ENCODE measurements at places on chromosomes 2 and 18.

- DNase-seq: no peak
These were observed 41.5 kb upstream of the OTOS start for GRCh38 chr2:240182001-240182400.

GRCh38 chr2:168624028-168624427 lies 168.0 kb downstream of the CERS6 start:
- peak; percentile 22 for DNase-seq

GRCh38 chr18:56902653-56903052 lies 244.2 kb upstream of the BOD1L2 start:
- DNase-seq: no peak

DNA sequence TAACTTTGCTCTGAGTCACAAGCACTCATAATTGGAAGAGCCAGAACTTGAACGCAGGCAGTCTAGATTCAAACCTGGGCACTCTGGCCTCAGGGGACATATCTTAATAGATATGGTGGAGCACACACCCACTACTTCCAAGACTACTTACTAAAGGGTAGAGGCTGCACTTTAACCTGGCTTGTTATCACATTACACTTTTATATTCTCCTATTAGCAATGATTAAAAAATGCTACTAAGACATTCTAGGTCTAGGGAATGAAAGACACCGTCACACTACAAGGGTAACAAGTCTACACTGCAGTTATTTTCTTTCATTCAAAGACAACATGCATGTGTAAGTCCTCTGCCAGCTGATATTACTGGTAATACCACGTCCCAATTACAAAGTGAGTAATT lies 258.8 kb downstream of the ZNF521 start:
- no peak for DNase-seq

GRCh38 chr2:74555610-74556103 lies 1.1 kb downstream of the DOK1 start:
- no peak for DNase-seq

DNA sequence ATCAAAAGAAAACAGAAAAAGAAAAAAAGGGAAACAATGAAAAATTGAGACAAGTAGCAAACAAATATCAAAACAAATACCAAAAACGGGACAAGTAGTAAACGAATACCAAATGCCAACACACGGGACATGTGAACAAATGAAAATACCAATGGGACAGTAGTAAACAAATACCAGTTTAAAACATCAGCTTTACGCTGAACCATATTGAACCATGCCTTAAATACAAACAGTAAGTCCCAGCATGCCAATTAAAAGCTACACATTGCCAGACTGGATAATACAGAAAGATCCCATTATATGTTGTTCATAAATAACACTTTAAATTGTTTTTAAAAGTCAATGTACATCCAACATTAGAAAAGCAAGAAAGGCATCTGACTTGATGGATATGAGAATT lies 114.2 kb downstream of the NBAS start:
- DNase-seq: no peak

DNA sequence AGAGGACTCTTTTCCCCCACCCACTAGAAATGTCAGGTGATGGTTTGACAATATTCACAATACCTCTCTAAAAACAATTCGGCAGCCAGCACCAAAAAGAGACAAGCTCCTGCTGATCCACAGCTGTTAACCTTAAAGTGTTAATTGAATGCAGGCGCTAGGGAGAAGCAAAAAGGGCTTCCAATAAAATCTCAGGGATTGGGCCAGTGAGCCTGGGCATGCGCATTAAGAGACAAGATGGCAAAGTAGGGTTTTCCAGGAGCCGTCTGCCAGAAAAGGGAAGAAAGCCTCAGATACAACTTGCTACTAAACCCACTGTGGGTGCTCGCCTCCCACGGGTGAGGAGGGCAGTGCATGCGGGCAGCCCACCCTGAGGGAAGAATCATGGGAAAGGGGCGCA lies 98.8 kb downstream of the HS6ST1 start:
- DNase-seq: no peak

DNA sequence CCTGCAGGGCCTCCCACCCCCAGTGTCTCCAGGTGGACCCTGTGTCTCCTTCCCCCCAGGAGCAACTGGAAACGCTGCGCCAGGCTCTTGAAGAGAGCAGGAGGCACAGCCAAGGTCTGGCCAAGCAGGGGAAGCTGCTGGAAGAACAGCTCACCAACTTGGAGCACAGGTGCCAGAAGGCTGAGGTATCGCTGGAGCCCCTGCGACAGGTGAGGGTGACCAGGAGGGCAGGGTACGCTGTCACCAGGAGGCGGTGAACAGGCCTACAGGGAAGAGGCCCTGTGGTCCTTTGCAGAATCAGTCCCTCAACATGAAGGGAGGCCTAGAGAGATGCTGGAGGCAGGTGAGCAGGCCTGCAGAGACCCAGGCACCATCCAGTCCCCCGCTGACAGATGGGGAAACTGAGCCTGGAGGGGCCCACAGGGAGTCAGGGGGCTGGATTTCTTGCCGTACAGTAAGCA lies 15.6 kb upstream of the SNED1 start:
- DNase-seq: no peak

DNA sequence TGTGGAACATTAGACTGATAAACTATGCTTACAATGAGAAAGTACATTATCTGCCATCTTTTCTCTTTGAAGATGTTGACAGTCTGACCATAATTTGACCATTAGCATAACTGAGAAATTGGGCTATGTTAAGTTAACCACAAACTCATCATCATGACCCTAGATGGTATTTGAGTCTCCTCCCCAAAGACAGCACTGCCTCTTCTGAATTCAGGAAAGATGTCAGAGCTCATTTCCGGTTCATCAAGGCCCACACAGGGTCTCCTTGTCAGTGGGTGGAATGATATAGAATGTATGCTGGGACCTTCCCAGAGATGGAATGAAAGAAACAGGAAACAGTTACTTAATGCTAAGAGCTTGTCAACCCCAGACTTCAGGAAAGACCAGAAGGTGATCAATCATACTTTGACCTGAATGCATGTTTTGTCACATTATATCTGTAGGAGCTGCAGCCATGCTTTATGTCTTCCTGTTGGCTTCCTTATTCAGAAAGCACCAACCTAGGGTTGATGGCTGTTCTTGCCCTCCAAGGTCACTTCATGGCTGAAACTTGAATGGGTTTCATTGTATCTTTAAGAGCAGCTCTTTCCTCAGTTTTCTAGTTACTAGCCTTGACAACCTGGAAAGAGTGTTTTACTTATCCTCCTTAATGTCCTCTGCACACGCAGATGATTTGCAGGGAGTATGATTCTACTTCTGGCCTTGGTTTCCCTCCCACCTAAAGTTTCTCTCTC lies 99.1 kb upstream of the NEUROD1 start:
- no peak for DNase-seq

GRCh38 chr2:95053543-95053942 lies 28.0 kb downstream of the MAL start:
- no peak for DNase-seq

- no peak for DNase-seq
These were observed 16.4 kb upstream of the IL1RL1 start for GRCh38 chr2:102294802-102295489.

DNA sequence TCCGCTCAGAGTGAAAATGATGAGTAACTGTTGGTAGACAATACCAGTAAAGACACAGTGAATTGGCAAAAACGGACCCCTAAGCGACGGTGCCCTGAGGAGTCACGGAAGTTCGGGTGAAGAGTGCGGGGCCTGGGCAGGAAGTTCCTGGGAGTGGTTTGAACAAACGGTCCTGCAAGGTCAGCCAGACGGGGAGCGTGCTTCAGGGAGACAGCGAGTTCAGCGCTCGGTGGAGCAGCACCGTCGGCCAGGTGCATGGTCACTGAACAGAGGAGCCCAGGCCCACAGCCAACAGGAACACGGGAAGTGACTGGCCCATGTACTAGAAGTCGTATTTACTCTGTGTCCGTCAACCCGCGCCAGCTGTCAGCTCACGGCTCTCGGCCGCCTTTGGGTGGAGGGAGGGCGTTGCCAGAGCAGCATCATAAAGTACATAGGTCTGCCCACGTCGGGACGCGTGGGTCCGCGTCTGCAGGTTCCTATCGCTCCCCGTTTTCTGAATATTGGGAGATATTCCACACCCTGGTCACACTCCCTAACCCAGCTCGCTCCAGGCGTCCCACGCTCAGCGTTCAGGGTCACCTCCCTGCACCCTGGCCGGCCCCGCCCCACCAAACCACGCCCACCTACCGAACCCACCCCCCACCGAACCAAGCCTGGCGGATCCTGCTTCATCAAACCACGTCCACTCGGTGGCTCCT lies 75.6 kb upstream of the UXS1 start:
- peak; percentile 68 for DNase-seq

DNA sequence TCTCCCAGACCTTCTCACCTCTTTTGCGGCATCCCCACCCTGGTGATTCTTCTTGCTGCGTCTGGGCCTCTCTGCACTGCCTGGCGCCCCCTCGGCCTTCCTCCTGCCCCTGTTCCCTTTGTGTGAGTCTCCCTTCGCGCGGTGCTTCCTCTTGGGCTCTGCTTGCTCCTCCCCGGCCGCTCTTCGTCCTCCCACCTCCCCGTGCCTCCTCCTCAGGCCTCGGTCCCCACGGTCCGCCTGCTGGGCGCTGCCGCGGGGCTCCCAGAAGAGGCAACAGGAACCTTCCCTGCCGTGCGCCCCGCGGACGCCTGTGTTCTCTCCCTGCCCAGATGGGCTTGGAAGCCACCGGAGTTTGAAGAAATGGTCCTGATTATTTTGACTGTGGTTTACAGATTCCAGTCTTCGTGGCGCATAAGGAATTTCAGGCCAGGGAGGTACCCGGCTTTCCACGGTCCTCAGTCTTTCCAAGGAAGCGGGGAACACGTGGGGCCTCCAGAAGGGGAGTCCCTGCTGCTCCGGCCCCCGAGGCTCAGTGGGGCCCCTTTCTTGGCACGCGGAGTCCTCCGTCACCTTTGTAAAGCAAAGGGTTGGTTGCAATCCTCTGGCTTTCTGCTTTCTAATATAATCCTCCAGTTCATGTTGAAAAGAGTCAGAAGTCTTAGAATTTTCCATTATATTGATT lies 13.1 kb downstream of the RNU2-63P start:
- no peak for DNase-seq

DNA sequence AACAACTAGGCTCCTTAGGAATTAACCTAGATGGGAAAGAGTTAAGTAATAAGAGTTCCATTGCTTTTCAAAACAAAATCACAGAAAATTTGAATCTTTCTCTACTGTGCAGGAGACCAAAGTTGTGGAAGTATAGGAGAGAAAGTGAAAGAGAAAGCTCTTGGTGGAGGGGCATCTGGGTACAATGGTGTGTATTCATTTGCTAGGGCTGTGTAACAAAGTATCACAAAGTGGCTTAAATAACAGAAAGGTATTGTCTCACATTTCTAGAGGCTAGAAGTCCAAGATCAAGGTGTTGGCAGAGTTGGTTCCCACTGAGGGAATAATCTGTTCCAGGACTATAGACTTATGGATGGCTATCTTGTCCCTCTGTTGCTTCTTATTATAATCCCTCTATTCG lies 50.5 kb upstream of the GORASP2 start:
- DNase-seq: no peak

- no peak for DNase-seq
These were observed 47.7 kb upstream of the RNU4ATAC start for GRCh38 chr2:121483021-121483420.

DNA sequence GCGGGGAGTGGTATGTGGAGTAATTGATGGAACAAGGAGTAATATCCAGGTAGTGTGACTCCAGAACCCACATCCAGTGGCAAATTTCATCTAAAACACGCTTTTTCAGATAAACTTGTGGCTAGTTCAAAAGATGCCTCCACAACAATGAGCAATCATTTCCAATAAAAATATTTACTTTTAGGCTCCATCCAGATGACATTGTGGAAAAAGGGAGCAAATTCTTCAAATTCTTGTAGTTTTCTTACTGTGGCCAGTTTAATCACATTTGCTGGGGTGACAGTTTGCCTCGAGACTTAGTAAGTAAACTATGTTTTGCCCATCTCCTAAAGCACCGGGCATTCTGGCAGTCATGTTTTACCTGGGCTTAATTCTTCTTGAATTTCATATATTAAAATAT lies 243.6 kb downstream of the IRS1 start:
- no peak for DNase-seq

GRCh38 chr18:58046093-58046793 lies 2.2 kb downstream of the NEDD4L start:
- peak; percentile 34 for DNase-seq

DNA sequence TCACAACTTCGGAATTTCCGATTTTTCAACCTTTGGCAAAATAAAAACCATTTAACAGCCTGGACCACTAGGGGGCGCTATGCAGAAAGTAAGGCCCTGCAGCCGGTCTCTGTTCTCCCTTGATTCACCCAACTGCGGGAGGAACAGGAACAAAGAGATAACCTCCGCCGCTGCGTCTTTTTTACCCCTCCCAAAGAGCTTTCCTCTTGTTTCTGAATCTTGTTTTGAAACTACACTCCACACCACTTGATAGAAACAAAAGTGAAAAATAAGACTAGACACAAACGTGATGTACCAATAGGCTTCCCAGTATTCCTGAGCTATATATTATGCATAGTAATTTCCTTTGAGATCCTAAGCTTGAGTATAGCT lies 231.2 kb downstream of the MYO3B start:
- peak; percentile 93 for DNase-seq

DNA sequence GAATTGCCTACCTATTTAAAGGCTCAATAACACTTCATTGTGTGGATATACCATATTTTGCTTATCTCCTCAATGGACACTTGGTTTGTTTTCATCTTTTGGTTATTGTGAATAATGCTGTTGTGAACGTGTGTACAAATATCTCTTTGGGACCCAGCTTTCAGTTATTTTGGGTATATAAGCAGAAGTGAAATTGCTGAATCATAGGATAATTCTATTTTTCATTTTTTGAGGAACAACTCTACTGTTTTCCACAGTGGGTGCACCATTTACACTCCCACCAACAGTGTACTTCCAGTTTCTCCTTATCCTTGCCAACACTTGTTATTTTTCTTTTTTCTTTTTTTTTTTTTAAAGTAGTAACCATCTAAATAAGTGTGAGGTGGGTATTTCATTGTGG lies 29.0 kb downstream of the PTPN4 start:
- DNase-seq: no peak

- DNase-seq: peak; percentile 77
These were observed 397.7 kb upstream of the HNRNPA3 start for GRCh38 chr2:176814740-176815367.

GRCh38 chr2:235238537-235238936 lies 255.3 kb upstream of the AGAP1 start:
- DNase-seq: no peak

- no peak for DNase-seq
These were observed 76.6 kb downstream of the SLC66A2 start for GRCh38 chr18:79874553-79875530.

- DNase-seq: no peak
These were observed 605 bp downstream of the ZNF2 start for GRCh38 chr2:95166065-95166763.

GRCh38 chr18:25832001-25832604 lies 258.3 kb downstream of the SS18 start:
- peak; percentile 14 for DNase-seq

GRCh38 chr18:74368901-74369705 lies 53.5 kb downstream of the C18orf63 start:
- no peak for DNase-seq

Measured in NCI-H510A treated with DMSO at 0.1 percent for 48 hours (cell line).